ENCODE measurements at places on chromosomes 1 and 21.

DNA sequence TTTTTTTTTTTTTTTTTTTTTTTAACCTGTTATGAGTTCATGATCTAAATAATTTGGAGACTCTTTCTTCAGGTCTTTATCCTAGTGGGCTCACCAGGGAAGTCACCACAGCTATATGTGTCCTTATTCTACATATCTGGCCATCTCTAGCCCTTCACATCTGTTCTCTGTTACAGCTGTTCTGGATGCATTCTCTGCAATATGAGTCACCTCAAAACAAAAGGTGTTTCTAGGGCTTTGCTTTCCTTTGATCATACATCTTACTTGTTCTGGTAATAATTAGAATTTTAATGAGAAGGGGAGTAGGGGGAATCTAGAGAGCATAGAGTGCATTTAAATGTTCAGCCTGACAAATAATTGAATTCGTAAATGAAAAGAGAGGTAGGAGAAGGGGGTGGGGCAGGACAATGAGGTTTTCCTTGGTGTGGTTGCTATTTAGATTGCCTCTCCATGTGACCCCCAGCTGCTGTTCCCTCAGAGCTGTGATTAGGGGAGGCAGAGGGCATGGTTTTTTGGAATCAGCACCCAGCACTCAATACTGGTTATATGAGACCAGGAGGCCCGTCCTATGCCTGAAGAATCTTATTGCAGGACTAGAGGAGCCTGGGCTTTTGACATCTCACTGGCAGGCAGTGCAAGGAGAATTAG is 8.0 kb downstream of the SYT6 start:
- DNase-seq, result no peak

- no peak for DNase-seq
Measured at GRCh38 chr1:167666416-167666815, 36.4 kb downstream of the RCSD1 start.

DNA sequence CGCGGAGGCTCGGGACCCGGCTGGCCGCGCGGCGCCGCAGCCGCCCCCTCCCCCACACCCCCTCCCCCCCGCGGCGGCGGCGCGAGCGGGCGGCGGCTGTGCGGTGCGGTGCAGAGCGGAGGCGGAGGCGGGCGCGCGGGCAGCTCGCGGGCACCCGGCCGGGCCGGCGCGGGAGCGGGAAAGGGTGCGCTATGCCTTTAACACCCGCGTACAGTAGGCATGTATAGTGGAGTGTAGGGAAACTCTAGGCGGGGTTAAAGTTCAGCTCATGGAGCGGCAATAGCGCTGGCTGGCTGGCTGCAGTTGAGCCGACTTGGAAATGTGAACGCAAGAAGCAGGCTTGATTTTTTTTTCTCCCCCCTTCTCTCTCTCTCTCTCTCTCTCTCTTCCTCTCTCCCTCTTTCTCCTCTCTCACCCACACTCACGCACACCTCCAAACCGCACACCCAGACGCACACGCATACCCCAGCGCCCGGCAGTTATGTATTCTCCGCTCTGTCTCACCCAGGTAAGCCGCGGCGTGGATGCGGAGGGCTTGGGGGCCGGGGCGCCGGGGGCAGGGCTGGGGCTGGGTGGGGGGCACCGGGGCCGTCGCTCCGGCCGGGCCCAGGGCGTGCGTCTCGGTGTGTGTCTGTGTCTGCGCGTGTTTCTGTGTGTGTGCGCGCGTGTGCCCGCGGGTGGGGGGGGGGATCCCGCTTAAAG is at the start of gene NFIA:
NFIA (plus strand) TSS at position 251 of the 702 bp plus-strand sequence.
- peak; percentile 51 for DNase-seq

- no peak for DNase-seq
Measured at GRCh38 chr1:236548452-236548851, 24.7 kb downstream of the LGALS8 start.

DNA sequence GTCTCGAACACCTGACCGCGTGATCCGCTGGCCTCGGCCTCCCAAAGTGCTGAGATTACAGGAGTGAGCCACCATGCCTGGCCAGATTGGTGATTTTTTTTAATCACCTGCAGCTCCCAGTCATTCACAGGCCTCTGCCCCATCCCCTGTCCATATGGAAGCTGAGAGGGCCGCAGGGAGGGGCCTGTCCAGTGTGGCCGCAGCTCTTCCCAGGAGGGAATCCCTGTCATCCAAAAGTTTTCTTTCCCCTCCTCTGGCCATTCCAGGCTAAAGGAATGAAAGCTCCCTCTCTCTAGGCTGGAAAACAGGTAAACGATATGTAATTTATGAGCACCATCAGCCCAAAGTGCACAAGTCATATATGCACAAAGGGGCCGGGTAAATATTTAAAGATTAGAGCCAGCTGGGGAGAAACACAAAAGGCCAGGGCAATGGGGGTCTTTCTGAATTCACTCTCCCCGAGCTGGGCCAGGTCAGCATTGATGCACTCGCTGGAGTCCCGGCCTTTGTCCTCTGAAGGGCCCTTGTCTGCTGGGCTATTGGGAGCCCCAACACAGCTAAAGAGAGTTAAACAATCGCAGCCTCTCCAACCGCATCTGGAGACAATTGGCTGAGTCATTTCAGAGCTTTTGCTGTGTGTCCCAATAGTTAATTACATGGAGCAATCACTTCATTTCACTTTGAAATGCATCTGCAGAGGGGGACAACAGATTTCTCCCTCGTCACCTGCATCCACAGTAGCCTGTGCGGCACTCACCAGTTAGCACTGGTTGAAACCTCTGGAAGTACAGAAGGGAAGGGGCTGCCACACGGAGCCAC is 3.8 kb upstream of the HES3 start:
- DNase-seq, result no peak

DNA sequence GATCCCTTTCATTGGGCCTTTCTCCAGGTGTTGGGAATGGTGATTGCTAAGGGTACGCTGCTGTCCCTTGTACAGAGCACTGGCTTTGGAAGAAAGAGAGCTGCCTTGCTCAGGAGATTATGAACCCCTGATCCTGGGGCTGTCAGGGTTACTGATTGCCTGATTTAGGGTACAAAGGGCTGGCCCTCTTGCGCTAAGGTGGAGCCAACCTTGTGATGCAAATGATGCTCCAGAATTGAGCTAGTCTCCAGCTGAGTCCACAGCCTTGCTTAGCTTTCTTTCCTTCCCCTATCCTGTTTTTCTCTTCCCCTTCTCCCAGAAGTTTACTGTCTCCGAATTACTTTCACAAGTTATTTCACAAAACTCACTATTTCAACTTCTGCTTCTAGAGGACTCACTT is 334.7 kb downstream of the AMY1C start:
- no peak for DNase-seq

GRCh38 chr1:29237852-29238619 is 1.7 kb downstream of the PTPRU start:
- no peak for DNase-seq

DNA sequence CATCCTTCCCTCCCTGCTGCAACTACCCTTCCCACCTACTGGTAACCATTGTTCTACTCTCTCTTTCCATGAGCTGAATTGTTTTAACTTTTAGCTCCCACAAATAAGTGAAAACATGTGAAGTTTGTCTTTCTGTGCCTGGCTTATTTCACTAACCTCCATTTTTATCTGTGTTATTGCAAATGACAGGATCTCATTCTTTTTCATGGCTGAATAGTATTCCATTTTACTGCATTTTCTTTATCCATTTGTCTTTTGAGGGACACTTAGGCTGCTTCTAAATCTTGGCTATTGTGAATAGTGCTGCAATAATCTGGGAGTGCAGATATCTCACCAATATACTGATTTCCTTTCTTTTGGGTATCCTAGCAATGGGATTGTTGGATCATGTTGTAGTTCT is 80.6 kb downstream of the NOS1AP start:
- no peak for DNase-seq

GRCh38 chr1:208909011-208909984 is 665.1 kb upstream of the PLXNA2 start:
- no peak for DNase-seq

GRCh38 chr1:59699227-59699847 is 115.4 kb upstream of the HOOK1 start:
- peak; percentile 26 for DNase-seq

DNA sequence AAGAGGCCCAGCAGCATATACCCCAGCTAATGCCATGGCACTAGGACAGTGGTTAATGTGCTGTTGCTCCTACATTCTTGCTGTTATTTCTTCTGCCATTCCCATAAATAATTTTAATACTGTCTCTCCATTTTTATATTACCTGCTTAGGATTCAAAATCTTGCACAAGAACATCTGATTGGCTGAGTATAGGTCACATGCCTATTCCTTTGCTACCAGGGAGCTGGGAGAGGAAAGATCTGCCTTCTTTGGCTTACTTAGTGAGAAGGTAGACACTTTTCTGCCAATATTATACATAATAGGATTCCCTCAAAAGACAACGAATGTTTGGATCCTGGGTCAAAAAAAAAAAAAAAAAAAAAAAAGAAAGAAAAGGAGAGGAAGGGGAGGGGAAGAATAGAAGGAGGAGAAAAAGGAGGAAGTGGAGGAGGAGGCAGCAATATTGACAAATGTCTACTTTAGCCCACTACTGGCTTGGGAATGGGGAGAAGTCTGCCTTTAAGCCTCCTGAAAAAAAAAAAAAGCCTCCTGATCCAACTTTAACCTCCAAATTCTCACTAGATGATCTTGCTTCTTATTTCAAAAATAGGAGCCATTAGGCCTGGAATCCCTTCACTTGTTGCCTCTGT is 134.5 kb upstream of the HNRNPU start:
- no peak for DNase-seq

DNA sequence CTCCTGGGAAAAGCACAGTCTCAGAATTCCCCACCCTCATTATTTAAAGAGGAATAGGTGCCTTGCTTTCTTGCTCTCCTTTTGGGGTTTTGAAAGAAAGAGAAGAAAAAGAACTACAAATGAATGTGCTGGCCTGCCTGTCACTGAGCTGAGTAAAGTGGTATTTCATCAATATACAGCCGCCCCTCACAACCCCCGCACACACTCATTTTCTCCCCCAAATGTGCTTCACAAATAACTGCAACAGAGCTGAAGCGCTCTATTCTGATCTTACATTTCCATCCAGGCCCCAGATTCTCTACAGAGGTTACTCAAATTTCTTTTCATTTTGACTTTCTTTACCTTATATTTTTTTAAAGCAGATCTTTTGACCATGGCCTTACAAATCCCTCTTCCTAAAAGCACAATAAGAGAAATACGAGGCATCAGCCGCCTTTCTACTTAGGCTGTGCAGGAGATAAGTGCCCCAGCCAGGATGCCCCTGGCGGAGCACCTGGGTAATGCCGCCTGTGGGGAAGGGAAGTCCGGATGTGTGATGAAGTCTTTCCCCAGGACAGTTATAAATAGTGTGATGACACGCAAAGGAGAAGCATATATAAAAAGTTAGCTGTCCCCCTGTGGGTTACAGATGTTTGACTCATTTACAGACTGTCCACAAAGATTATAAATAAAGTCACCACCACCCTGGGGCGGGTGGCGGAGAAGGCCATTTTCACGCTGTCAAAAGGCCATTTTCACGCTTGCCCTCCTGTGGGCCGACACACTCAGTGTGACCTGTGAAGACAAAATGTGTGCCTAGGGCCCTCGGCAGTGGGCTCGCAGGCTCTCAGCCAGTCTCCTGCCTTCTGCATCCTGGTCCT is 6.5 kb downstream of the KCNN3 start:
- DNase-seq, result no peak

DNA sequence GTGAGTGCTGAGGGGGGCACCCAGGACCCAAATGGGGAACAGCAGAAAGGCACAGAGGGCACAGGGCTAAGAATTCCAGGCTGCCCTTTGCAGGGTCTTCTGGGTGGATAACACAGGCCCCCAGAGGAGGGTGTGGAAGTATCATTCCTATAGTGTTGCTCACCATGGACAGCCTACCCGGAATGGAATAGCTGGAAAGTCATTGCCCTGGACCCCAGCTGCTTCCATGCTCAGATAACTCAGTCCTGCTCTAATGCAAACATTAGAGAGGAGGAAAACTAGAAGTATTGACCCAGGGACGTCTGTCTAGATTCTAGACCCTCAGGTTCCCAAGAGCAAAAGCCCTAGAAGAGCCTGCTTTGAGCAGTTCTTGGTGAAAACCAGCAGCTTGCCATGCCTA is 24.7 kb downstream of the SLC6A17 start:
- DNase-seq, result no peak
